SJSA1 (cell line): ENCODE measurements at places on chromosomes 2 and 18. TPM values are rescaled to one million over a fixed set of nuclear protein-coding genes. Genes with fewer than 3 reads are reported as not detected.

- H3K4me1 ChIP-seq, result no peaks in the 10 kb centered on the region
- H3K27me3 ChIP-seq, result no peaks in the 10 kb centered on the region
- no peak overlapping the region for H3K27ac ChIP-seq
- DNase-seq, result no peak
- no peaks in the 10 kb centered on the region for H3K36me3 ChIP-seq
- no peak overlapping the region for H3K4me3 ChIP-seq
Measured at GRCh38 chr2:86012007-86012712, 93.5 kb downstream of the POLR1A start.

GRCh38 chr2:113183264-113183663, 9.5 kb downstream of the PSD4 start:
- no peak for DNase-seq
- H3K4me3 ChIP-seq, result no peak overlapping the region
- H3K27me3 ChIP-seq, result no peaks in the 10 kb centered on the region
- H3K27ac ChIP-seq, result no peak overlapping the region
- no peaks in the 10 kb centered on the region for H3K4me1 ChIP-seq

DNA sequence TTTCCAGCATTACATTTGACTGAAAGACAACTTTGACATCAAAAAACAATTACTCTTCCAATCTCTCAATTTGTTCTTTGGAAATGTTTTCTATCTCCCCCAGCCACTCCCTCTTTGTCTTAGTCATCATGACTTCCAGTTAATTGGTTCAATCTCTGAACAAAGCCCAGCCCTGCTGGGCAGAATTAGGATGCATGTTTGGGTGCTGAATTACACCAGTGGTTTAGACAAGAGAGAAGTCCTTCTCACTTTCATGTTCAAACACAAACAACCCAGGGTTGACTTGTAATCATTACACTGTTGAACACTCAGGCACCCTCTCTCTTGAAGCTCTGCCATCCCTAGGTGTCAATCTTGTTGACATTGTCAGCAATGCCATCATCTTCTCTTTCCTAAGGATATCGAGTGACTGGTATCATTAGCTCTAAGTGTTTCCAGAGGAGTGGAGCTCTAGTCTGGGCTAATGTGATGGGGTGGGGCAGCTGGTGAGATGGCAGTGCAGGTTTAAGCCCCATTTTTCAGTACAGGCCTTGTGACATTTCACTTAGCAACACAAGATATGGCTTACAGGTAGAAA, 90.8 kb upstream of the MEIS1 start:
- no peaks in the 10 kb centered on the region for H3K27me3 ChIP-seq
- H3K36me3 ChIP-seq, result no peaks in the 10 kb centered on the region
- no peak overlapping the region for H3K4me3 ChIP-seq
- no peak overlapping the region for H3K27ac ChIP-seq

DNA sequence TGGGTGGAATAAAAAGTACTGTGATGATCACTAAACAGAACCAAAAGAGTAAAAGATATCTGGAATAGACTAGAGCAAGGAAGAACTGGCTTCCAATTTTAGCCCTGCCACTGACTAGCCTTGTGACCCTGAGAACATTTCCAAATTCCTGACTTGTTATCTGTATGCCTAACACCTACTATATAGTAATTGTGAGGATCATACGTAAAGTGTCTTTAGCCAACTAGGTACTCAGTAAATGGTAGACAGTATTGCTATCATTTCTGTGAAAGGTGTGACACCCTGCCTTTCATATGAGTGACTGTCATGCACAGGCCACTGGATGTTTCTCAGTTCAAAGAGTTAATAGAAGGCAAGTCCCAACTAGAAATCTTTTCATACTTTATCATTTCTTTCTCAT, 29.8 kb downstream of the CYTIP start:
- DNase-seq, result no peak
- no peaks in the 10 kb centered on the region for H3K4me1 ChIP-seq
- H3K36me3 ChIP-seq, result no peaks in the 10 kb centered on the region
- H3K27me3 ChIP-seq, result 0 out of 2 replicates have a peak, but pooled peaks cover under 1% of the 10 kb centered on the region

DNA sequence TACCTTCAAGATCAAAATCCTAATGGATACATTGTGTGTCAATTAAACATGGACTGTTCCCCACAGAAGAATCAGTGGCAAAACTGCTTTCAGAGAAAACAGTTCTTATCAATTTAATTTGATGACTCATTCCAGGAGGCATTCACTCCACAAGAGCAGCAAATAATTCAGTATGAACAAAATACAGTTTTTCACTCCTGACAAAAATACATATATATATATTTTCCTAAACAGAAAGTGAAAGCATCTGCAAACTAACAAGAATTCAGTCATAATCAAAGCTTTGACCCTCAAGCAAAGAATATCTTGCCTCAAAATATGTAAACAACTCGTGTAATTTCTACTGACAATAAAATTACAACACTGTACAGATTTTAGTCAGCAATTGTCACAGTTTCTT, 685.1 kb upstream of the SLC8A1 start:
- H3K27me3 ChIP-seq, result no peaks in the 10 kb centered on the region
- no peak overlapping the region for H3K27ac ChIP-seq
- no peaks in the 10 kb centered on the region for H3K4me1 ChIP-seq
- no peak overlapping the region for H3K4me3 ChIP-seq
- DNase-seq, result no peak

DNA sequence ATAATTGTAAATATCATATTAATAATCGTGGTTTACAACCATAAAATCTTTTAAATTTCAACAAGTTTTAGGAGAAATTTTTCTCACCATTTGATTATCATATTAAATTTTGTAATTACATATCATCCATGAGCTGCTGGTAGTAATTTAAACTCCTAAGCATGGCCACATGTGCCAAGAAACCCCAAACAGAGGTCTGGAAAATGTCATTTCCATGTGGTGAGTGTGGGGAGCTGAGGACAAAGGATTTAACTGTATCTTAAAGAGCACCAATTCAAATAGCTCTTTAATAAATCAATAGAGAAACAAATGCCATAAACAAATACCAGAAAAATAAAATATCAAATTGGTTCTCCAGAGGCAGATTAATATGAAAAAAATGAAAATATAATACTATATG, 26.3 kb downstream of the PSME4 start:
- no peaks in the 10 kb centered on the region for H3K4me1 ChIP-seq
- H3K27ac ChIP-seq, result no peak overlapping the region
- no peaks in the 10 kb centered on the region for H3K27me3 ChIP-seq
- H3K4me3 ChIP-seq, result no peak overlapping the region
- peaks cover 66% of the 10 kb centered on the region for H3K36me3 ChIP-seq

- no peak overlapping the region for H3K27ac ChIP-seq
- no peak overlapping the region for H3K4me3 ChIP-seq
- no peaks in the 10 kb centered on the region for H3K4me1 ChIP-seq
- H3K27me3 ChIP-seq, result no peaks in the 10 kb centered on the region
Measured at GRCh38 chr2:195212586-195212985, 444.4 kb upstream of the SLC39A10 start.

DNA sequence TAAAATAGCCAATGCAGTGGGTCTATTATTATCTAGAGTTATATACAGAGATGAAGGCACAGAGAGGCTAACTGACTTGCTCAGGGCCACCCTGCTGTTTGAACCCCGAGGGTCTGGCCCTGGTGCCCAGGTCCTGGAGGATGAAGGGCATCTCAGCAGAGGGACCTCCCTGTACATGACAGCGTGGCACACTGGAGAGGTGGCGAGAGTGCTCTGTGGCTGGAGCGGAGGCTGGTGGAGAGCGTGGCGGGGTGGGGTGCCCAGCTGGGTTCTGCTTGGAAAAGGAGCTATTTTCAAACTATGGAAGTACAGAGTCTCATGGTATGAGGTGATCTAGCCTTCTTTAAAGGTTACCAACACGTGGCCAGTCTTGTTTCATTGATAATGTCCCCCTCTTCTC, 35.8 kb downstream of the GREB1 start:
- no peaks in the 10 kb centered on the region for H3K27me3 ChIP-seq
- H3K4me3 ChIP-seq, result no peak overlapping the region
- no peaks in the 10 kb centered on the region for H3K36me3 ChIP-seq
- H3K4me1 ChIP-seq, result peaks cover 20% of the 10 kb centered on the region
- H3K27ac ChIP-seq, result no peak overlapping the region

GRCh38 chr2:143936848-143937722, 582.8 kb downstream of the ZEB2 start:
- peak; percentile 55 for DNase-seq
- no peaks in the 10 kb centered on the region for H3K27me3 ChIP-seq
- H3K4me1 ChIP-seq, result peaks cover 14% of the 10 kb centered on the region
- H3K36me3 ChIP-seq, result no peaks in the 10 kb centered on the region

Gene UPP2
- total RNA-seq, result not detected in 2 replicates

Gene UGGT1
- 71.3 and 78.2 TPM in 2 replicates for total RNA-seq

Gene PJVK
- total RNA-seq, result 0.03 and 0.08 TPM in 2 replicates

Gene DYNAP
- total RNA-seq, result not detected in 2 replicates

Gene ABCB11
- total RNA-seq, result not detected in 2 replicates
